ENCODE measurements at places on chromosomes 16 and 17.

GRCh38 chr17:69444023-69444422, 29.5 kb downstream of the MAP2K6 start:
- ATAC-seq, result no peak

DNA sequence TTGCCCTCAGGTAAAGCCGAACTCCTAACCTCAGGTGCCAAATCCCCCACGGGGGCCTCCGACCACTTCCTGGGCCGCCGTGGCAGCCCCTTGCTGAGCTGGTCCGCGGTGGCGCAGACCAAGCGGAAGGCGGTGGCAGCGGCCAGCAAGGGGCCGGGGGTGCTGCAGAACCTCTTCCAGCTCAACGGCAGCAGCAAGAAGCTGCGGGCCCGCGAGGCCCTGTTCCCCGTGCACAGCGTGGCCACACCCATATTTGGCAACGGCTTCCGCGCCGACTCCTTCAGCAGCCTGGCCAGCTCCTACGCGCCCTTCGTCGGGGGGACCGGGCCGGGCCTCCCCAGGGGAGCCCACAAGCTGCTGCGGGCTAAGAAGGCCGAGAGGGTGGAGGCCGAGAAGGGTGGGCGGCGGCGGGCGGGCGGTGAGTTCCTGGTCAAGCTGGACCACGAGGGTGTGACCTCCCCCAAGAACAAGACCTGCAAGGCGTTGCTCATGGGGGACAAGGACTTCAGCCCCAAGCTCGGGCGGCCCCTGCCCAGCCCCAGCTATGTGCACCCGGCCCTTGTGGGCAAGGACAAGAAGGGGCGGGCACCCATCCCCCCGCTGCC, 51.6 kb downstream of the ACTG1 start:
- ATAC-seq, result no peak

DNA sequence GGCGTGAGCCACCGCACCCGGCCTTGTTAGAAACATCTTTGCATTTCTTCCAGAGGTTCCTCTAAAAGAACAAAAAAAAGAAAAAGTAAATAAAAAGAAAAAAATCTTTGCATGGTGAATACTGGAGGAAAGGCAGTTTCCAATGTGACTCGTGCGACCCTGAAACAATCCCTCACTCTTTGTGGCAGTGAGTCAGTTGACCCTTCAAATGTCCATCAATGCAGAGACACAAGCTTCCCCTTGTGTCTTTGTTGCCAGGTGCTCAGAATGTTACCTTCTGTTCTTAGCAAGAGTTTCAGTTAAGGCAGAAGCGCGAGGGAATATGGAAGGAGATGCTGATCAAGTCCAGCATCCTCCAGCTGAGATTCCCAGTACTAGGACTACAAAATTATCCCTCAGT, 16.4 kb downstream of the CACNG4 start:
- no peak for ATAC-seq

DNA sequence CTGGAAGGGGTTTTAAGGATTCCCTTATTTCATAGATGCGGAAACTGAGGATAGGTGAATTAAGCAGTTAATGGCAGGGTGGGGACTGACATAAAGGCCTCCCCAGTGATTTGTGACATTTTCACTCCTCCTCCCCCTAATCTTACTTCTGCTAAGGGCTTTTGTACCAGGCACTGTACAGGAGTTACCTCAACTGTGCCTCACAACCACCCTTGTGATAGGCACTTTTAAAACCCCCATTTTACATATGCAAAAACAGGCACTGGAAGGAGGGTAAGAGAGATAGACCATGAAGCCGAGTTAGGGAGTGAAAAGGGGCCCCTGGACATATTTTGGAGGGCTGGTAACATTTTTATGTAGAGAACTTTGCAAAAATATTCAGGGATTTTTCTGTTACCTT, 862 bp upstream of the GDE1 start:
- ATAC-seq, result no peak

DNA sequence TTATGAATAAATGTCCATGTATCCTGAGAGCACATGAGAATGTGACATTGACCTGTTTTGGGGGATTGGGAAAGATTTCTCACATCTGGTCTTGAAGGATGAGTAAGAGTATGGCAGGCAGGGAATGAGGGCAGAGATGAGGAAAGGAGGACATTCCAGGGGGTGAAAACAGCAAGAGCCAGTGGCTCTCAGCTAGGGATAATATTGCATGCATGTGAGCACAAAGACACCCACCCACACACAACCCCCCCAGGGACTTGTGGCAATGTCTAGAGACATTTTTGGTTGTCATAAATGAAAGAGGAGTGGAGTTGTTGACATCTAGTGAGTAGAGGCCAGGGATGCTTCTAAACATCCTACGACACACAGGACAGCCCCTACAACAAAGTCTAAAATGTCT, 6.0 kb downstream of the MYO1D start:
- no peak for ATAC-seq

GRCh38 chr17:36890398-36891168, 46.7 kb upstream of the LHX1 start:
- no peak for ATAC-seq

DNA sequence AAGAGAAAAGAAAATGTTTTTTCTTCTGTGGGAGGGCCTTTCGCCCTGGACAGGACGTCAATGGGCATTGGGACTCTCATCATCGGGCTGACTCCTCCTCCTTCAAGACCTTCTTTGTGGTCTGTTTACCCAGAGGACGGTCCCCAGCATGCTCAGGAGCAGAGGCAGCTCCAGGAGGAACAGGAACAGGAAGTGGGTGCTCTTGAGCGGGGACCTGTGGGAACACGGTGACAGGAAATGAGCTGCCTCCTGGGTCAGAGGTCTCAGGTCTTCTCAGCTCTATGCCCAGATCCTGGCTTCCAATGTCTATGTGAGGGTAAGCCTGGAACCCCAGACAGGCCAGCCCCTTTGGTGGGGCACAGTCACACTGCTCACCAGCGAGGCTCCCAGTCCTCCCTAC, 12.2 kb downstream of the CD300LD start:
- ATAC-seq, result no peak

GRCh38 chr17:68453991-68454665, 3.2 kb downstream of the WIPI1 start:
- ATAC-seq, result no peak

DNA sequence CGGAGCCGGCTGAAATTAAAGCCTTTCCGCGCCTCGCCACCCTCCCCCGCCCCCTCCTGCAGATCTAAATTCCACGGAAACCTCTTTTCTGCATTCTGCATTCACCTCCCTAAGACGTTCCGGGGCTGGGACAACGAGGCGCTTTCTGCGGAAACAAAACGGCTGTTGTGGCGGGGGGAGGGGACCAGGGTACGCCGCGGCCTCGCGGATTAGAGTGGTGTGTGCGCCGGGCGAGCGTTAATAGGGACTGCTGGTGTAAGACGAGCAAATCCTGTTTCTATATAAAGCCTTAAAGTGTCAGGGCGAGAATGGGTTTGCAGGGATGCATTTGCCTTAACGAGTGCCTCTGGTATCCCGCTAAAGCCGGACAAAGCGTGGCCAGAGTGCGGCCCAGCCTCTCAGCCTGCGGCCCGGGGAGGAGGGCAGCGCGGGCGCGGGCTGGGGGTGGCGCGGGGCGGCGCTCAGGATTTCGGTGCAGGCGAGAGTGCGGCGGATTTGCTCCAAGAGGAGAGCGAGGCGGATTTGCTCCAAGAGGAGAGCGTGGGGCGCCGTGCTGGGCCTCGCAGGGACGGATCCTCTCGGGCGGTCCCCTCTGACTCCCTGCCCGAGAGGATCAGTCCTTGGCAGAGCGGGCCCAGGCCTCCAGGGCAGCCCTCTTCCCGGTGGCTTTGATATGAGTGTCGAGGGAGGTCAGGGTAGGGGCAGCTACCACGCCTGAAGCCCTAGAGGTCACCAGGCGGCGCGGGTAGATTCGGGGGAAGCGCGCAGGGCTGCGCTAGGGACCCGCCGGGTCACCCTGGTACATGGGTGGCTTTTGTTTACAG, 5.1 kb downstream of the BAHCC1 start:
- no peak for ATAC-seq

- no peak for ATAC-seq
These were observed 3.1 kb upstream of the BANP start for GRCh38 chr16:87948119-87948545.

- peak; percentile 87 for ATAC-seq
These were observed 12.6 kb downstream of the C1QTNF1 start for GRCh38 chr17:79036596-79036995.

DNA sequence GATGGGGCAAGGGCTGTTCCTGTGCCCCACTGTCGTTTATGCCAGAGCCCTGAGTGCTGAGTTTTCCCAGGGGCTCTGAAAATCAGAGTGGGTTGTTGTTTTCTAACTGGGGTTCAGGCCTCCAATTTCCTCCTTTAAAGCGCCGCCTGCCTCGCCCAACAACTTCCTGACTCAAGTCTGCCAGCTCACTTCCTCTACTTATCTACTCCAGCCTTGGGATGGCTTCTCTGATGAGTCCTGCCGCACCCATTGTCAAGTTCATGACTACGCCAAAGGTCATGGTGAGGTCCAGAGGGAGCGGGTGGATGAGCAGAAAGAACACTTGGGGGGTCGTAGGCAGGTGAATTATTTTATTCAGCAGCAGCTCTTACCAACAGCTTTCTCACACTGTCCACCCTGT, 104.7 kb downstream of the UTP18 start:
- no peak for ATAC-seq

DNA sequence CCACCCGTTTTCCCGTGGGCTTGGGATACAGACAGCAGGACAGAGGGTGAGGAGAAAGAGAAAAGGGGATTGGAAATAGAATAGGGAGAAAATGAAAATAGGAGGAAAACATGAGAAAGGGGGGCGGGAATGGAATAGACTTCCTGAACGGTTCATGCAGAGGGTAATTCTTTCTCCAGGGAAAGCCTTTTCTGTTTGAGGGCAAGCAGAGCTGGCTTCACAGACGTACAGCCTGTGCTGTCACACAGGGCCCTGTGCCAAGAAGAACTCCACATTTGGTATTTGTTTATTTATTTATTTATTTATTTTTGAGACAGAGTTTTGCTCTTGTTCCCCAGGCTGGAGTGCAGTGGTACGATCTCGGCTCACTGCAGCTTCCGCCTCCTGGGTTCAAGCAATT, 12.0 kb downstream of the MILR1 start:
- ATAC-seq, result no peak

DNA sequence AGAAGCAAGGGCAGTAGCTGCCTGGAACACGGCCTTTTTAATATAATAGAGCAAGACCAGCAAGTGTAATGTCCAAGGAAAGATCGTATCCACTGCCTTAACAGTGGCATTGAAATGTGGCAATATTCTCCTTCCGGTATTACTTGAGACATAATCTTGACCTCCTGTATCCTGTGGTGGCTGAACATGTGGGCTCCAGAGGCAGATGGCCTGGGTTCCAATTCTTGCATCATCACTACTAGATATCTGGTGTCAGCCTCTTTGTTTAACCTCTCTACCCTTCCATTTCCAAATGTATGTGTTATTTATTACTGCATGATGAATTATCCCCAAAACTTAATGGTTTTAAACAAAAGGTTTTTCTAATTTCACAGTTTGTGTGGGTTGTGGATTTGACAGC, 3.5 kb upstream of the CDYL2 start:
- ATAC-seq, result no peak

DNA sequence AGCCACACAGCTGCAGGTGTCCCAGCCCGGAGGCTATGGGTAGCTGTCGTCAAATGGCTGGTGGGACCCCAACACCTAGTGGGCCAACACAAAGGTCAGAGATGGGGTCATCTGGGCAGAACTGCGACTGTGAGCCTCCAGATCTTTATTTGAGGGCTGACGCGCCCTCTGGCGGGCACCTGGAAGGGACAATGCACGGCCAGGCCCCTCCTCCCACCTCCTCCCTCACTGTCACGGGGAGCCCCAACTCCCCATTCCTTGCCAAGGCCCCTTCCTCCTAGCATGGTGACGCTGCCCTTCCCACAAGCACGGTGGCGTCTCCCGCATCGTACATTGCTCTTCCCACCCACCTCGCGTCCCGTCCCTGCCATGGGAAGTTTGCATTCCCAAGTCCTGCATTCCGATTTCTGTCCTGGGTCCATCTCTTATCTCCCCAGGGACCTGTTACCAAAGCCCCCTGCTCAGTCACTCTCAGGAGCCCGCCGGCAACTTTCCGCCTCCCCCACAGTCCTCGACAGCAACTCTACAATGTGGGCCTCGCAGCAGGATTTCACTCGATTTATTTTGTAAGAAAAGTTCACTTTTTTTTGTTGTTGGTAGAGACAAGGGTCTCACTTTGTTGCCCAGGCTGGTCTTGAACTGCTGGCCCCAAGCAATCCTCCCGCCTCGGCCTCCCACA, 1.0 kb downstream of the TLE7 start:
- no peak for ATAC-seq

DNA sequence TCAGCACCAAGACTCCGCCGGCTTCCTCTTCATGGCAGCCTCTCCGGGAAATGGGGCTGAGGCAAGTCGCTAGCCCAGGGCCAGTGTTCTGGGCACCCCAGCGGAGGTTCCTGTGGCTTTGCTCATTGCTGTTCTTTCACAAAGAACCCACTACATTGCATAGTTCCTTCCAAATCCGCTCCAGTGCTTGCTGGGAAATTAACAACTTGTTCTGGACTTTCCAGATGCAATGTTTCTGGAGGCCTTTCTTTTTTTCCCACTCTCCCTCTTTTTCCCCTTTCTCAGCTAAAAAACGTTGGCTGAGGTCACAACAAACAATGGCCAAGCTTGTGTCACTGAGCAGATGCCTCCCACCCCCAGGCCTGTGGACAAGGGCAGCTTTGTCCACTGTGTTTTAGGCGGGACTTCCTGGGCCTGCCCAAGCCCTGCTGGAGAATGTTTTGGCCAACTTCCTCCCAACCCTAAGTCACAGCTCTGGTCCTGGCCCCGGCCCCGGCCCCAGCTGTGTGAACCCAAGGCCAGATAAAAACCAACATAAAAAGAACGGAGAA, 131.5 kb upstream of the RCVRN start:
- ATAC-seq, result no peak

- ATAC-seq, result no peak
These were observed 85.9 kb upstream of the FOXF1 start for GRCh38 chr16:86424398-86424797.

DNA sequence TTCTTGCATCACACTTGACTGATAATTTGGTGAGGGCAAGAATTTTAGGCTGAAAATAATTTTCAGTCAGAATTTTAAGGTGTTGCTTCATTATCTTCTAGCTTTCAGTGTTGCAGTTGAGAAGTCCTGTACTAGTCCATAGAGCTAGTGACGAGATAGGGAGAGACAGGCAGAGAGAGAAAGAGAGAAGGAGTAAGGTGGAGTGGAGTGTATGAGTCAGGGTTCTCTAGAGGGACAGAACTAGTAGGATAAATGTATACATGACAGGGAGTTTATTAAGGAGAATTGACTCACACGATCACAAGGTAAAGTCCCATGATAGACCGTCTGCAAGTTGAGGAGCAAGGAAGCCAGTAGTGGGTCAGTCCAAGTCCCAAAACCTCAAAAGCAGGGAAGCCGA, 127.2 kb downstream of the UTP18 start:
- no peak for ATAC-seq

GRCh38 chr16:66414891-66415290, 12.2 kb upstream of the BEAN1 start:
- ATAC-seq, result no peak

DNA sequence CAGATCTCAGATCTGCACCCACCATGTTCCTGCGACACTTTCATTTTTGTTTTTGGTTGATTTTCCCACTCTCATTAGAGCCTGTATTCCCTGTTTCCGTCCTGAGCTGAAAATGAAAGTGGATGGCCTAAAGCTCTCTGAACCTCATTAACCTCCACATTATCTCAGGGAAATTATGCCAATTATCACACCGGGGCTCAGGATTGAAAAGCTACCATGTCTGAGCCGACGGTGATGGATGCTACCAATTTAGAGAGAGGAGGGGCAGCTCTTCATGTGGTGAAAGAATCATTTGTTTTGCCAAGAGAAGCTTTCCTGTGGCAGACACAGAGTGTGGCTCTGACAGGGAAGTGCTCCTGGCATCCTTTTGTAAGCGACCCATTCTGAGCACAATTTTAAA, 410.4 kb upstream of the CDH11 start:
- ATAC-seq, result no peak

- ATAC-seq, result peak; percentile 27
These were observed 722 bp downstream of the CDC27 start for GRCh38 chr17:47188271-47188875.
